ENCODE measurements at places on chromosomes 5 and 9. TPM values are rescaled to one million over a fixed set of nuclear protein-coding genes. Genes with fewer than 3 reads are reported as not detected.

FYB1 gene
- 579 TPM for total RNA-seq

RNF20 gene
- 48.6 TPM for total RNA-seq

LRRC19 gene
- total RNA-seq: not detected

CDKN2B-AS1 gene
- 0.60 TPM for total RNA-seq

DNAJB5 gene
- total RNA-seq: 2.0 TPM

GABRA6 gene
- not detected for total RNA-seq

WNT8A gene
- total RNA-seq: not detected
